ENCODE measurements at places on chromosomes 13 and 19. TPM values are rescaled to one million over a fixed set of nuclear protein-coding genes. Genes with fewer than 3 reads are reported as not detected.

Gene PLEKHJ1
- total RNA-seq: 47.4 TPM

Gene TDRD12
- total RNA-seq: 0.18 TPM

Gene IPO5
- total RNA-seq: 106 TPM

Gene ZNF560
- not detected for total RNA-seq

Gene LMTK3
- 4.6 TPM for total RNA-seq

Gene SLC25A42
- total RNA-seq: 0.43 TPM

Gene APLP1
- total RNA-seq: 88.7 TPM

Gene PTGIR
- total RNA-seq: 0.10 TPM

Gene ACER1
- total RNA-seq: not detected

Gene OSCAR
- not detected for total RNA-seq

Gene RNF225
- 0.13 TPM for total RNA-seq

Gene NCR1
- not detected for total RNA-seq

Gene SLC25A30
- total RNA-seq: 9.5 TPM

Gene OR10H1
- not detected for total RNA-seq

Gene SYT3
- 0.55 TPM for total RNA-seq

Gene IGSF23
- total RNA-seq: 0.26 TPM

Gene CEACAM8
- not detected for total RNA-seq

Gene NLRP7
- not detected for total RNA-seq

Gene KIR2DL1
- not detected for total RNA-seq

Gene LRRC63
- not detected for total RNA-seq

Gene USHBP1
- not detected for total RNA-seq

Gene SMIM7
- 75.4 TPM for total RNA-seq

Gene FXYD7
- 0.34 TPM for total RNA-seq

Gene ZNF443
- total RNA-seq: 1.4 TPM

Gene CBLC
- not detected for total RNA-seq

Gene B3GNT8
- total RNA-seq: not detected

Gene ADAT3
- 7.2 TPM for total RNA-seq

Gene RDH8
- total RNA-seq: 0.26 TPM

Gene KCNRG
- total RNA-seq: 0.23 TPM

Gene LYPD5
- 0.17 TPM for total RNA-seq

Gene AXL
- 161 TPM for total RNA-seq

Gene OR10H5
- total RNA-seq: not detected

Gene SHISA2
- total RNA-seq: not detected

Gene CRTC1
- total RNA-seq: 2.2 TPM

Gene TJP3
- total RNA-seq: 0.73 TPM

Gene ZNF444
- 16.6 TPM for total RNA-seq

Gene SIAH3
- not detected for total RNA-seq
